NCI-H1105 treated with DMSO at 0.1 percent for 48 hours (cell line): ENCODE measurements at places on chromosomes 4 and X.

DNA sequence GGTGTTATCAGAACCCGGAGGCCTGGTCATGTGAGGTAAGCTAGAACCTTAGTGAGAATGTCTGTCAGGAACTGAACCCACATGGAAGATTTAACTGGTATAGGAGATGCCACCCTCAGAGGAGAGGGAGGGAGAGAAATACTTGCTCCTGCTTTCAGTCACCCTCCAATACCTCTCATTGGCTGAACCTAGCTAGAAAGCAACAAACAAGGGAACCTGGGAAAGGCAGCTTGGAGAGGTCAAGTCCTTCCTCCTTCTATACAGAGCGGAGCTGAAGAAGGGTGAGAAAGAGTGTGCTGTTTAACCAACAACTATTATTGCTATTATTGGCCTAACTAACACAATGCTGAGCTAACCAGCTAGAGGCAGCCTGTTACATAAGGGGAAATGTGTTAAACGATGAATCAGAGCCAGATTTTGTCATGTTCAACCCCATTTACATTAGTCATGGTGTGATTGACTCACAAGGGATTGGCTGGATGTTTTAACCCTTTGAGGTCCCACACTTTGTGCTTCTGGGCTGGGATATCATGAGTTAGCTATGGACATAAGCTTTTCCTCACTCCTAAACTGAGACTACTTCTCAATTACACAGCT lies 96.5 kb upstream of the ESX1 start:
- no peak for DNase-seq

GRCh38 chr4:120266602-120267001 lies 200.0 kb upstream of the MAD2L1 start:
- DNase-seq: no peak

GRCh38 chr4:6474705-6475457 lies 2.5 kb upstream of the PPP2R2C start:
- no peak for DNase-seq

DNA sequence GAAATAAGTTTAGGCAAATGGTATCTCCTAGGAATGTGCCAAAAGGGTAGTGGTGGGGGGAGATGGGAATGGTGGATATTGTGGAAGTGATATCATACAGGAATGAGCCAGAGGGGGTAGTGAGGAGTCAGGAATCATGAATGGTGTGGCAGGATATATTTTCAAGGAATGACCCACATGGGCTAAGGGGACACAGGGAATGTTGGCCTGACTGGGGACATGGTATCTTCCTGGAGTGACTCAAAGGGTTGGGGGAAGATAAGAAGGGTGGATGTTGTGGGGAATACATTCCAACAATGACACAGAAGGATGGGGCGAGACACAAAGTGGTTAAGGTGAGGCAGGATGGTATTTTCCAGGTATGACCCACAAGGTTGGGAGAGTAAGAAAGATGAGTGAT lies 60.6 kb downstream of the MAOA start:
- DNase-seq: no peak

GRCh38 chr4:89024051-89024675 lies 32.8 kb downstream of the FAM13A start:
- DNase-seq: peak; percentile 62

DNA sequence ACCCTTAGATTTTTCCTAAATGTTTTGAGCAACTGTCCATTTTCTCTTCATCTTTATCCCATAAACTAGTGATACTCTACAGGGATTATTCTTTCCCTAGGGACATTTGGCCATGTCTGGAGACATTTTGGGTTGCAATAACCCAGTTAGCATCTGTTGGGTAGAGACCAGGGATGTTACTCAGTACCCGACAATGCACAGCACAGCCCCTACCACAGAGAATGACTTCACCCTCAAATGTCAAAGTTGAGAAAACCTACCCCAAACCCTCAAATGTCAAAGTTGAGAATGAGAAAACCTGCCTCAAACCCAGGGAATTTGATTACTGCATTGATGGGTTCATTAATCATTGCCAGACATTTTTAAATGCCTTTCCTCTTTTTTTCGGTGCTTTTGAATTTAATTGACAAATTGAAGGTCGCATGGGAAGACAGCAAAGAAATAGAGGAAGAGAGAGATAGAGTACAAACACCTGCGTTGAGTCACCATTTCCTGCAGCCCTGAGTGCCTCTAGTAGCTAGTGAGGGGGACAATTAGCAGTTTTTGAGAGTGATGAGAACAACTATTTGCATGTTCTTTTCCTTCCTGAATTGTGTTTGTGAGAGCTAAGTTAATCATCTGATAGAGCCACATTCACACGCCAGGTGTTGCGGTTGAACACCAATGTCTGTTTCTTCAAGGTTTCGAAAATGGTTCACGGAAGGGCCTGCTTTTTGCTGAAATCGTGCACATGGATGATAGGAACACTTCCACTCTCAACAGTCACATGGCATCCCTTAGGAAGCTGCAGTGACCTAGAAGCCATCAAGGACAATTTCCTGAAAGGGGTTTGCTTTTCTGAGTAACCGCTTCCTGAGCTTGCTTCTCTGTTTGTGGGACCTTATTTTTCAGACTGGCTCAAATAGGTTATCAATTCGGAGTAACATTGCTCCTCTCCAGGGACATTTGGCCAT lies 203.9 kb upstream of the VCX3A start:
- DNase-seq: no peak

GRCh38 chr4:1731180-1731579 lies 9.9 kb downstream of the TACC3 start:
- DNase-seq: no peak

GRCh38 chrX:13360146-13360545 lies 40.3 kb upstream of the ATXN3L start:
- peak; percentile 47 for DNase-seq

GRCh38 chr4:78520808-78521226 lies 30.8 kb upstream of the ANXA3 start:
- no peak for DNase-seq

GRCh38 chrX:110614596-110614995 lies 181.0 kb downstream of the CHRDL1 start:
- no peak for DNase-seq

- no peak for DNase-seq
Observed at GRCh38 chr4:40515037-40515397, 114.6 kb downstream of the RBM47 start.

- peak; percentile 34 for DNase-seq
Observed at GRCh38 chr4:173357939-173358338, 12.8 kb upstream of the SAP30 start.

DNA sequence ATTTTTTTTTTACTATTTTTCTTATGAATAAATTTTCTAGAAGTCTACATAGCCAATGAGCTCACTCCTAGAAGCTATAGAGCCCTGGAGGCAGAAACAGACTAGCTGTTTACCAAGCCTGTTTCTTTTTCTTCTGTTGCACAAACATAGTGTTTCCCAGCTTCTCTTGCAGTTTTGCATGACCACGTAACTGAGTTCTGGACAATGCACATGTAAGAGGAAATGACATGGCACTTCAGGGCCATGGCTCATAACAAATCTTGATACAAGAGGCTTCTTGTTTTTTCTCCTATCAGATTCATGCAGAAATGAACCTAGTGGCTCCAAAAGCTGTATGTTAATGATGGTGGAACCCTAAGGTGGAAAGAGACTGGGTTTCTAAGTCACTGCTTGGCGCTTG lies 127.4 kb downstream of the ZNF330 start:
- no peak for DNase-seq

DNA sequence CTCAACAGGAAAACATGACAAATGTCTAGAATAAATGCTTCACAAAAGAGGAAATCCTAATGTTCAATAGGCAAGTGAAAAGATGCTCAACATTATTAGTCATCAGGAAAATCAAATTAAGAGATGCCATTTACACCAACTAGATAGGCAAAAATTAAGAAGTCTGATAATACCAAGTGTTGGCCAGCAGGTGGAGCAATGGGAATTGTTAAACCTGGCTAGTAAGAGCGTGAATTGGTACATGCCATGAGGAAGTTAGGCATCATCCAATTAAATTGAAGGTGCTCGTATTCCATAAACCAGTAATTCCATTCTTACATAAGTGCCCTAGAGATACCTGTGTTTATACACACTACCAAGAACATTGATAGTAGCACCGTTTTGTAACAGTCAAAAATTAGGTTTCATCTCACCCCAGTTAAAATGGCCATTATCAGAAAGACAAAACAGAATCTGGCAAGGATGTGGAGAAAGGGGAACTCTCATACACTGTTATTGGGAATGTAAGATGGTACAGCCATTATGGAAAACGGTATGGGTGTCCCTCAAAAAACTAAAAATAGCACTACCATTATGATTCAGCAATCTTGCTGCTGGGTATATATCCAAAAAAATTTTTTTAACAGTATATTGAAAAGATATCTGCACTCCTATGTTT lies 14.0 kb upstream of the ZCCHC18 start:
- DNase-seq: peak; percentile 79

DNA sequence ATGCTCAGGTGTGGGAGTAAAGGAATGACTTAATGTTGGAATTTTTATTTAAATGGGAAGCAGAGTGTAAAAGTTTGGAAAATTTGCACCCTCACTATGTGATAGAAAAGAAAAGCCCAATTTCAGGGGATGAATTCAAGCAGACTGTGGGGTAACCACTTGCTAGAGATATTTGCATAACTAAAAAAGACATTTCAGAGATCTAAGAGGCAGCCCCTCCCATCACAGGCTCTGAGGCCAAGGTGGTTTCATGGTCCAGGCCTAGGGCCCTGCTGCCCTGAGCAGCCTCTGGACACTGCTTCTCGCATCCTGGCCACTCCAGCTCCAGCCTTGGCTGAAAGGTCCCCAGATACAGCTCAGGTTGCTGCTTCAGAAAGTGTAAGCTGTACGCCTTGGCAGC lies 5.9 kb upstream of the XPNPEP2 start:
- no peak for DNase-seq

GRCh38 chr4:137967480-137968190 lies 274.5 kb downstream of the SLC7A11 start:
- no peak for DNase-seq

DNA sequence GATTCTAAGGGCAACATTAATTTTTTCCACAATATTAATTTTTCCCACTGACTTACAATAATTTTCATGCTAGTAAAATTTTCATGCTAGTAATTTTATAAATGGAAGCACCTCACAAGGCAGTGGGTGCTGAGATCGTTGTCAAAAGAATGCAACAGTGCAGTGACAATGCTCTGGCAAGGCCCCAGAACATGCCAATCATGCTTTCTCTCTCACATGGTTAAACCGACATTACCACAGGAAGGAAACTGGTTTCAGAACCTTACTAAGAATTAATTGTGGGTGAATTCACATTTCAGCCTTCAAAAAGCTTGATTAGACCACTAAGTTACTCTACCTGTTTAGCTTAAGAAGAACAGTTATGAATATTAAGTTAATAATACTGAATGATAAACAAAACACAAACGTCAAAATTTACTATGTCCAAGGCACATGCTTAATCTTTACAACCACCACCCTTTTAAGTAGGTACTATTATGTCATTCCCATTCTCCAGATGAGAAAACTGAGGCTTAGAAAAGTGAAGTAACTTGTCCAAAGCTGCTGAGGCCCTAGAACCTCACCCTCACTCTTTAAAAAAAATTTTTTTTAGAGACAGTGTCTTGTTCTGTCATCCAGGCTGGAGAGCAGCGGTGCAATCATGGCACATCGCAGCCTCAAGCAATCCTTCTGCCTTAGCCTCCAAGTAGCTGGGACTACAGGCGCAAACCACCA lies 10.0 kb upstream of the OPHN1 start:
- DNase-seq: no peak

GRCh38 chrX:76076124-76076523 lies 96.7 kb upstream of the PBDC1 start:
- no peak for DNase-seq
